GM23338 (cell line): ENCODE measurements at places on chromosomes 3 and 15. TPM values are rescaled to one million over a fixed set of nuclear protein-coding genes. Genes with fewer than 3 reads are reported as not detected.

Gene TBCCD1
- polyA plus RNA-seq, result 5.8 and 7.3 TPM in 2 replicates

Gene EPHA6
- polyA plus RNA-seq, result 0.35 and 0.37 TPM in 2 replicates

Gene TMEM158
- polyA plus RNA-seq, result 9.6 and 12.8 TPM in 2 replicates

Gene SPSB4
- 6.6 and 6.7 TPM in 2 replicates for polyA plus RNA-seq

Gene PARP3
- 0.35 and 0.76 TPM in 2 replicates for polyA plus RNA-seq

Gene NEDD4
- 2.1 and 2.5 TPM in 2 replicates for polyA plus RNA-seq

GRCh38 chr15:60079210-60079609 is 75.1 kb downstream of the FOXB1 start:
- no peaks in the 10 kb centered on the region for H3K27me3 ChIP-seq
- DNase-seq, result peak; percentile 62
- peaks cover 41% of the 10 kb centered on the region for H3K4me1 ChIP-seq
- H3K27ac ChIP-seq, result no peak overlapping the region

GRCh38 chr15:42163947-42164550 is 7.6 kb upstream of the PLA2G4F start:
- H3K4me1 ChIP-seq, result no peaks in the 10 kb centered on the region
- H3K27me3 ChIP-seq, result no peaks in the 10 kb centered on the region
- peaks cover 11% of the 10 kb centered on the region; the same call in 1 of the 2 replicates for H3K36me3 ChIP-seq
- DNase-seq, result no peak
- no peak overlapping the region for H3K27ac ChIP-seq

GRCh38 chr15:48865370-48866079 is 12.4 kb upstream of the EID1 start:
- DNase-seq, result peak; percentile 47
- peaks cover 9% of the 10 kb centered on the region; the same call in 1 of the 2 replicates for H3K4me1 ChIP-seq
- H3K27me3 ChIP-seq, result no peaks in the 10 kb centered on the region
- no peaks in the 10 kb centered on the region for H3K36me3 ChIP-seq
- H3K27ac ChIP-seq, result no peak overlapping the region

DNA sequence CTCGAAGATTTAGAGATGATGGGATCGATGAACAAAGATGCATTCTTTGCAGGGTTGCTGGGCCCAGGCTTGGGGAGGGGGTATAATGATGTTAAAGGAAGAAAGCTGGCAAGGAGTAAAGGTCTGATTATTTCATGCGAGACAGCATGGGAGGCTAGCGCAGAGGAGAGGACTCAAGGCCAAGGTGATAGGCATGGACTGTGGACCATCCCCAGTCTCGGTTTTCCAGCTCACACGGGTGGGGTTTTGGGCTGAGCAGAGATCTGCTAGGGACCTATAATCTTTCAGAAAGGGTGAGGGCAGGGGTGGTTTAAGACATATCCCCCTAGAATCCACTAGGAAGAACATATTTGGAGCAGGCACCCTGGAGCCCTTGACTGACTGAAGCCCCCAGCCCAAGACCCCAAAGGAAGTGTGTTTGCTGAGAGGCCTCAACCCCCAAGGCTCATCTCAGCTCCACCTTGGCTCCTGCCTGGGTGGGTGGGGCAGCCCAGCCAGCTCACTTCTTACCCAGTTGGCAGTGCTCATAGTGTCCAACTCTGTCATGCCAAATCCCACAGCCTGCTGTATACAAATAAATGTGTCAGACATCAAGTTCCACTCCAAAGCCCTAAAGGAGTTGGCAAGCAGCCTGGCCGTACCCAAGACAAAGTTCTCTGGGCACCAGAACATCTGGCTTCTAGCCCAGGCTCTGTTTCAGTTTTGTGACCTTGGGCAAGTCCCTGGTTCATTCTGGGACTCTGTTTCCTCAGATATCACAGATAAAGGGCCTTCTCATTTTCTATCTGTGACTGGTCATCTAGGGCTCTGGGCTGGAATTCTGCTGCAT is 17.9 kb downstream of the ACSBG1 start:
- no peak overlapping the region for H3K27ac ChIP-seq
- H3K27me3 ChIP-seq, result no peaks in the 10 kb centered on the region
- no peak for DNase-seq
- no peak overlapping the region for H3K4me3 ChIP-seq
- peaks cover 6% of the 10 kb centered on the region; the same call in 1 of the 2 replicates for H3K4me1 ChIP-seq

- no peaks in the 10 kb centered on the region for H3K4me1 ChIP-seq
- no peak within 1 kb of the TSS for H3K27ac ChIP-seq
- H3K4me3 ChIP-seq, result peak within 1 kb of the TSS; percentile 74
- peaks cover 47% of the 10 kb centered on the region for H3K27me3 ChIP-seq
- no peaks in the 10 kb centered on the region for H3K36me3 ChIP-seq
- peak; percentile 77 for DNase-seq
These were observed at the start of gene GOLGA8A for GRCh38 chr15:34437687-34438086. GOLGA8A (minus strand) TSS chr15:34437808; CDS start chr15:34389691, 48,117 bp downstream.

GRCh38 chr15:96333131-96334016 is 2.9 kb downstream of the NR2F2 start:
- no peaks in the 10 kb centered on the region for H3K36me3 ChIP-seq
- peak; percentile 87 for DNase-seq
- H3K4me3 ChIP-seq, result peak overlapping the region; percentile 54
- H3K27ac ChIP-seq, result no peak overlapping the region
- peaks cover 78% of the 10 kb centered on the region for H3K4me1 ChIP-seq

- no peak overlapping the region for H3K4me3 ChIP-seq
- no peaks in the 10 kb centered on the region for H3K27me3 ChIP-seq
- H3K27ac ChIP-seq, result no peak overlapping the region
- no peaks in the 10 kb centered on the region for H3K4me1 ChIP-seq
- no peaks in the 10 kb centered on the region for H3K36me3 ChIP-seq
These were observed 50.2 kb downstream of the ATP11B start for GRCh38 chr3:182843478-182843877.

DNA sequence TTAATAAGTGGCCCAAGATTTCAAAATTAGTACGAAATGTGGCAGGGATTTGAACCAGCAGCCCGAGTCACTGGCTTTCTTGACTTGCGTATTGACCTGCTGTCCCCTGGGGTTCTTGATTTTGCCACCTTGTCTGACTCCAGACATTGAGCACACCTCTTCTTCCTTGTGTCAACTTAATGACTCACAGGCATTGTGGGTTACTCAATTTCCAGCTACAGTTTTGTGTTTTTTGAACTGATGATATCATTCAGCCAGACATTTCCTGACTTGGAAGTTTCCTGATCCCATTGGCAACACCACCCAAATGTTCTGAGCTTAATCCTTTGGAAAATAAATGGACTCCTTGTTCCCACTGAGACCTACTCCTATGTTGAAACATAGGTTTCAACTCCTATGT is 64.2 kb downstream of the MOBP start:
- H3K4me1 ChIP-seq, result peaks cover 14% of the 10 kb centered on the region
- H3K4me3 ChIP-seq, result no peak overlapping the region
- H3K27me3 ChIP-seq, result no peaks in the 10 kb centered on the region
- no peak overlapping the region for H3K27ac ChIP-seq

- H3K27me3 ChIP-seq, result no peaks in the 10 kb centered on the region
- H3K36me3 ChIP-seq, result no peaks in the 10 kb centered on the region
- H3K27ac ChIP-seq, result no peak overlapping the region
- DNase-seq, result no peak
These were observed 14.0 kb downstream of the VGLL4 start for GRCh38 chr3:11629716-11630115.

DNA sequence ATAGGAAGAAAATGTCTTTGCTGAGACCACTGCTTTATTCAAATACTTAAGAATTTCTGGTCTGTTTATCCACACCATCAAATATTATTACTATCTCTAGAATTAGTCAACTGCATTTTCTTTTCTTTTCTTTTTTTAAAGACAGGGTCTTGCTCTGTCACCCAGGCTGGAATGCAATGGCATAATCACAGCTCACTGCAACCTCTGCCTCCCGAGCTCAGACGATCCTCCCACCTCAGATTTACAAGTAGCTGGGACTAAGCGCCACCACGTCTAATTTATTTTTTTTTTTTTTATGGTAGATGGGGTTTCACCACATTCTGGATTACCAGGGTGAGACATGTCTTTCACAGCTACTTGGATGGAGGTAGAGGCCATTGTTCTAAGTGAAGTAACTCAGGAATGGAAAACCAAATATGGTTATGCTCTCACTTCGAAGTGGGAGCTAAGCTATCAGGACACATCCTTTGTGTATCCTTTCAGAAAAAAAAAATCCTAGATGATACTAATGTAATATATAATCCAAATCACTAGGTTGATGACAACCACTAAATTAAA is 52.8 kb downstream of the STAG1 start:
- H3K4me3 ChIP-seq, result no peak overlapping the region
- no peaks in the 10 kb centered on the region for H3K36me3 ChIP-seq
- H3K27me3 ChIP-seq, result no peaks in the 10 kb centered on the region
- peaks cover 17% of the 10 kb centered on the region; the same call in 1 of the 2 replicates for H3K4me1 ChIP-seq

DNA sequence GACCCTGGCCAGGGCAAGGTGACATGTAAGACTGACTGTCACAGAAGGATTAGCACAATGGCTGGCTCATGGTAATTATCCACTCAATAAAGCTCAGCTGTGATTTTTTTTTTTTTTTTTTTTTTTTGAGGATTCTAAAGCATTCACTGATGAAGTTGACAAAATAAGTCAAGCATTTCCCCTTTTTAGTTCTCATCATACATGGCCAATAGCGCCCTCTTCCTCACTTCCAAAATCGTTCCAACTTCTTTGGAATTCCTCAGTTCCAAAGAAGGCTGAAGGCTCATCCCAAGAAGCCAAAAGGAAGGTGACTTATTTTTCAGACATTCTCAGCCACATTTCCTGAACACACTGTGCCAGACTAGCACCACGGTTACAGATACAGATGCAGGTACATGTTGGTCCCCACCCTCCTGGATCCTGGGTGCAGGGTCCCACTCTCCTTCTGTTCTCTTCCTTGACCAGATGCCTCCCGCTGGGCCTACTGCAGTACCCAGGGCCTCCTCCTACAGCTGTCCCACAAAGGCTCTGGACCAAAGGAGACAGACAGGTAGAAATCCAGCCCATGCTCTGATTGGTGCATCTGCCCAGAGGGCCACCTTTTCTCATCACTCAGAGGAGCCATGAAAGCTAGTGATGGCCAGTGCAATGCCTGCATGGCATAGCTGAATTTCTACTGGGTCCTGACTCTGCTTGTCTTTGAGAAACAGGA is 202.6 kb downstream of the UACA start:
- no peaks in the 10 kb centered on the region for H3K36me3 ChIP-seq
- no peak overlapping the region for H3K4me3 ChIP-seq
- H3K27me3 ChIP-seq, result no peaks in the 10 kb centered on the region
- no peak overlapping the region for H3K27ac ChIP-seq

GRCh38 chr3:193777524-193777923 is 184.5 kb downstream of the OPA1 start:
- H3K4me3 ChIP-seq, result no peak overlapping the region
- no peak overlapping the region for H3K27ac ChIP-seq
- H3K4me1 ChIP-seq, result peaks cover 36% of the 10 kb centered on the region
- H3K27me3 ChIP-seq, result peaks cover 61% of the 10 kb centered on the region
- H3K36me3 ChIP-seq, result no peaks in the 10 kb centered on the region

DNA sequence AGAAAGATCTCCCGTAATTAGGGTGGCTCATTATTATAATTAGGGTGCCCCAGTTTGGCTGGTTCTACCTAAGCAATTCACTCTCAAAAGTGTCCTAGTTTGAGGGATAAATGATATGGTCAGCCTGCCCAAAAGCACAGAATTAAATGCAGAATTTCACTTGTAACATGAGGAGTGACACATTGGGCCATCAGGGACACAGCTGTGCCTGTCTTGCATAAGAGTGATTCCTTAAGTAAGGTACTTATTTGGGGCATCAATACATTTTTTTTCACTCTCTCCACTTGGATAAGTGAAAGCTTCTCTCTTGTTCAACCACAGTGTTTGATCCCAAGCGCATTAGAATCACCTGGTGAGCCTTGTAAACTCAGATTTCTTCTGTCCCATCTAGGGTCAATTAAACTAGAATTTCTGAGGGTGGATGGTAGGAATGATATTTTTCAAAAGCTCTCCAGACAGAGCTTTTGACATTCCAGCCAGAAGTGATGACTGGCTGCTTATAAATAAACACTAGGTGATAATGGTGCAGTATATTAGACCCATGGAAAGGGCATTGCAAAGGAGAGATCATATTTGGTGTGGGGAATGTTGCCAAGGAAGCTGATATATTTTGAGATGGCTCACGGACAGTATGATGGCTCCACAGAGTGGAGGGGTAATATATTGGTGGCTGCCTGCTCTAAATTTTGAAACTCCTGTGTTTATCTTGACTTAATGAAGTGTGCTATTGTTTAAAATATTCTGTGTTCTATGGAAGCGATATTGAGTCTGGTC is 458.1 kb upstream of the RASGRP1 start:
- H3K4me1 ChIP-seq, result peaks cover 12% of the 10 kb centered on the region
- no peaks in the 10 kb centered on the region for H3K36me3 ChIP-seq
- no peak overlapping the region for H3K27ac ChIP-seq
- no peak for DNase-seq
- H3K27me3 ChIP-seq, result no peaks in the 10 kb centered on the region

DNA sequence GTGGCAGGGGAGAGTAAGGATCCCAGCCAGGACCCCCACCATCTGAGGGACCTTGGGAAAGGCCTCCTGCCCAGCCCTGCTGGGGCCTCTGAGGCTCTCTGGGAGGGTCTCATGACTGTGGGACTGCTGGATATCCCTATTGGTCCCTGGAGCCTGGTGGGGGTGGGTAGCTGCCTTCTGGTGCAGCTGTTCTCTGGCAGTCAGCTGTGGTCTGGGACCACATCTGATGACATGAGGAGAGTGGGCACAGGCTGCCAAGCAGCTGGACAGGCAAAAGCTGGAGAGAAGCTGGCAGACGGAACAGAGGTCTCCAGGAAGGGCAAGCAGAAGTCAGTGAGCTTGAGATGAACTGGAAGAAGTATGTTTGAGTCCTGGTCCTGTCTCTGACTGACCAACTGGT is 22.4 kb downstream of the PLEKHO2 start:
- H3K27me3 ChIP-seq, result no peaks in the 10 kb centered on the region
- no peak for DNase-seq

DNA sequence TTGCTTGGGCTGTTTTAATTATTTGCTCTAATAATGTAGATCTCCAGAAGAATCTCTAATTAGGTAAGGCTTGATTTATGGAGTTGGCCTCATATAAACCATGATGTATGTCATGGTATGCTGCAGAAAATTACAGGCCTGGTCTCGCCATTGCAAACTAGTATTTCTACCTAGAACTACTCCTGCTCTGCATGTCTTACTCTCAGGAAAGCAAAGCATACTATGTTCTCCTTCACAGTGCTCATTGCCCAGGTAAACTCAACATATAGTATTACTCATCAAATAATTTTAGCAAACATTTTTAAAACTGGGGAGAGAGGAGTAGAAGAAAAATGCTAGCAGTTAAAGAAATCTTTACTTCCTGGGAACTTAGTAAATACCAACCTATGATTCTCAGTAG is 90.7 kb downstream of the FILIP1L start:
- H3K4me3 ChIP-seq, result no peak overlapping the region
- no peak for DNase-seq
- H3K27ac ChIP-seq, result no peak overlapping the region
- no peaks in the 10 kb centered on the region for H3K36me3 ChIP-seq
- no peaks in the 10 kb centered on the region for H3K27me3 ChIP-seq

- DNase-seq, result no peak
- H3K36me3 ChIP-seq, result no peaks in the 10 kb centered on the region
- peaks cover under 1% of the 10 kb centered on the region; the same call in 1 of the 2 replicates for H3K27me3 ChIP-seq
- no peak overlapping the region for H3K27ac ChIP-seq
- no peak overlapping the region for H3K4me3 ChIP-seq
These were observed 7.9 kb upstream of the DOCK3 start for GRCh38 chr3:50666837-50667236.
